Stimulated activated CD4-positive, alpha-beta T cell treated with anti-CD3 and anti-CD28 coated beads, Interleukin-2, amount 100 ng/mL, for 48 hours (primary cell): ENCODE measurements at places on chromosomes 13 and 19.

GRCh38 chr19:7547159-7547558 lies 11.6 kb downstream of the PNPLA6 start:
- DNase-seq, result no peak

DNA sequence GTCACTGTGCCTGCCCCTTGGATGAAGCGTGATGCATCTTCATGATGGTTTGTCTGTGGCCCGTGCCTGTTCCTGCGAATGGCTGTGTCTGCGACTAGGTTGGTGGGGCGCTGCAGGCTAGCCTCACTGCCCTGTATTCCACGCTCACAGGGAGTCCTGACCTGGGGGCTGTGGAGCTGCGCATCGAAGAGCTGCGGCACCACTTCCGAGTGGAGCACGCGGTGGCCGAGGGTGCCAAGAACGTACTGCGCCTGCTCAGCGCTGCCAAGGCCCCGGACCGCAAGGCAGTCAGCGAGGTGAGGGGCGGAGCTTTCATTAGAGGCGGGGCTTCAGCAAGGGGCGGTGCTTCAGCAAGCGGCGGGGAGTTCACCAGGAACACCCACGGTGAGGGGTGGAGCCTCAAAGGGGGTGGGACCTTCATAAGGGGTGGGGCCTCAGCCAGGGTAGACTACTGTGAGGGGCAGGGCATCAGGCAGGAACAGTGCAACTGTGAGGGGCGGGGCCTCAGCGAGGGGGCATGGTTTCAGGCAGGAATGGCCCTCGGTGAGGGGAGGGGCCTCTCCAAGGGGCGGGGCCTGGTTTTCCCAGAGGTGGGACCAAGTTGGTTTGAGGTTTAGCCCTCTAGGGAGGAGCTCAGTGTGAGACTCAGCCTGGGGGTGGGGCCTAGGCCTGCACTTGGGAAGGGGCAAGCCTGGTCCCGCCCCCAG lies 17.2 kb downstream of the PKN1 start:
- peak; percentile 70 for DNase-seq

DNA sequence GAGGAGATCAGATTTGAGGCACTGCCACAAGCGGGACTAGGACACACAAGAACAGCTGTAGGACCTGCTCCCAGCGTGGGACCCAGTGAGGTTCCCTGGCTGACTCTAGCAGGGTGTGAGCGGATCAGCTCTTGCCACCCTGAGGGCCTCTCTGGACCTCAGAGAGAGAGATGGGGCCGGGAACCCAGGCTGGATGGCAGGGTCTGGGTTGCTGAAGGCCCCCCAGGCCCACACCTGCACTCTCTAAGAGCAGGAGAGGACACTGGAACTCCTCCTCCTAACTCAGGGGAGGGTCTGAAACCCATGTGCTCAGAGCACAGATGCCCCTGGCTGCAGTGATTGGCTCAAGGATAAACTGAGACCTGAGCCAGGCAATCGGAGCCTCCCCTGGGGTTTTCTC lies 13.5 kb upstream of the IL4I1 start:
- DNase-seq, result no peak

- DNase-seq, result no peak
Observed at GRCh38 chr13:25678398-25678797, 306.6 kb downstream of the ATP8A2 start.

- no peak for DNase-seq
Observed at GRCh38 chr19:3137119-3137518, 1.3 kb downstream of the GNA15 start.

- DNase-seq, result no peak
Observed at GRCh38 chr19:20412846-20413245, 152.7 kb downstream of the ZNF737 start.

- DNase-seq, result no peak
Observed at GRCh38 chr13:107035778-107036177, 467.8 kb upstream of the ARGLU1 start.

DNA sequence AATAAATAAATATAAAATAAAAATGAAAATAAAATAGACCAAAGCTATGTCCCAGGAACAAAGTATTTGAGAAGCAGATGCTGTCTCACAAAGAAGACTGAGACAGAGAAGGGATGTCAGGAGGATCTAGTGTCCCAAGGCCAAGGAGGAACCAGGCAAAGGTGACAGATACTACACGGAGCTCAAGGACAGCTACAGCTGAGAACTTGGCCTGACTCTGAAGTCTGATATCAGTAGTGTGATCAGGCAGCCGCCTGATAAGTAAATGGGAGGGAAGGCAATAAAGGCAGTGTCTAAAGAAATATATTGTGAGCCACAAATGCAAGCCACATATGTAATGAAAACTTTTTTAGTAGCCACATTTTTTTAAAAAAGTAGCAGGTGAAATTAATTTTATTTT lies 20.4 kb upstream of the NANOS3 start:
- DNase-seq, result no peak

DNA sequence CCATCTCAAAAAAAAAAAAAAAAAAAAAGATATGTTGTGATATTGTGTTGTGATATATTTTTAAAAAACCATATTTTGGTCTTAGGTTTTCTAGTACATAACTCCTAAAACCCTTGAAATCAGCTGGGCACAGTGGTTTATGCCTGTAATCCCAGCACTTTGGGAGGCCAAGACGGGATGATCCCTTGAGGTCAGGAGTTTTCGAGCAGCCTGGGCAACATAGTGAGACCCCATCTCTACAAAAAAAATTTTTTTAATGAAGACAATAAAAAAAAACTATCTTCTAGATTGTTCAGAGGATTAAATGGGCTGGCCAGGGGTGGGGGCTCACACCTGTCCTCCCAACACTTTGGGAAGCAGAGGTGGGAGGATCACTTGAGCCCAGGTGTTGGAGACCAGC lies 1.3 kb upstream of the DCAF15 start:
- no peak for DNase-seq

- peak; percentile 71 for DNase-seq
Observed at GRCh38 chr19:45125975-45126493, 33.1 kb downstream of the PPP1R37 start.

DNA sequence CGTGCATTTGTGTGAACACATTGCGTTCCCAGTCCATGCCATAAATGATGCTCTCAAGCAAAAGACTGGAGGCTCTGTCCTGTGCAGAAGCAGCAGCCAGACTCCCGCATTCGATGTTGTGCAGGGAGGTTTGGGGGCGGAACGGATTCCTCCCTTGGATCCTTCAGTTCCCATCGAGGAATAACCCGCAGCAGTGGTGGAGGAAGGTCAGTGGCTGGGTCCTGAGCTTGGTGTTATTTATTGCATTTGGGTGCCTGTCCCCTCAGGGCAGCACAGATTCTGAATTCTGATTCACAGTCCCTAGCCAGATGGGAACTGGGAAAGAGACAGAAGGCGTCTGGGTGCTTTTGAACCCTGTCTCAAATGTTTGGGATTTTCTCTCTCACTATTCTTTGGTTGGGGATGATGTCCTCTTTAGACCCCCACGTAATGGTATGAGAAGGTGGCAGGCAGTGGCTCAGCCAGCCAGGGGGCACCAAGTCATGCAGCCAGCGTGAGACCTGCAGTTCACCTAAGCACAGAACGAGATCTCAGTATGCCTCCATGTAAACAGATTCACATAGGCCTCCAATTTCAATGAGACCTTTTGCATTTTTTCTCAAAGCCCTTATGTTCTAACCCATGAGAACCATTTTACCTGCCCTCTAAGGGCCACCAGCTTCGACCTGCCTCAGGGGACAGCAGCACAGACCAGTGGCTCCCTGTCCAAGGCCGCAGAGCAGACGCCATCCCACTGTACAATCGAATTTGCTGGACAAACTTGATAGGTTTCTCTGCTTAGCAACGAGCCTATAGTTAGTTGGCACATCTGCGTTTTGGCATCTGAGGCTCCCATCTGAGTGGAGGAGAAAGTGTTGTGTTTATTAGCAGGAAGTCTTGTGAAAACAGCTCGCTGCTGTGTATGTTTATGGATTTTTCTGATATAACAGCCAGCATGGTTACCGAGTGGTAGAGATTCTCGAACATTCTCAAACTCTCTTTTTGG lies 17.8 kb downstream of the KCTD15 start:
- no peak for DNase-seq

GRCh38 chr19:58492265-58492664 lies 16.1 kb downstream of the ZNF446 start:
- no peak for DNase-seq

GRCh38 chr19:36225219-36225892 lies 10.4 kb downstream of the ZNF146 start:
- no peak for DNase-seq

GRCh38 chr19:17834350-17835181 lies 13.2 kb downstream of the JAK3 start:
- no peak for DNase-seq

- no peak for DNase-seq
Observed at GRCh38 chr13:32737111-32737571, 150.9 kb downstream of the PDS5B start.

DNA sequence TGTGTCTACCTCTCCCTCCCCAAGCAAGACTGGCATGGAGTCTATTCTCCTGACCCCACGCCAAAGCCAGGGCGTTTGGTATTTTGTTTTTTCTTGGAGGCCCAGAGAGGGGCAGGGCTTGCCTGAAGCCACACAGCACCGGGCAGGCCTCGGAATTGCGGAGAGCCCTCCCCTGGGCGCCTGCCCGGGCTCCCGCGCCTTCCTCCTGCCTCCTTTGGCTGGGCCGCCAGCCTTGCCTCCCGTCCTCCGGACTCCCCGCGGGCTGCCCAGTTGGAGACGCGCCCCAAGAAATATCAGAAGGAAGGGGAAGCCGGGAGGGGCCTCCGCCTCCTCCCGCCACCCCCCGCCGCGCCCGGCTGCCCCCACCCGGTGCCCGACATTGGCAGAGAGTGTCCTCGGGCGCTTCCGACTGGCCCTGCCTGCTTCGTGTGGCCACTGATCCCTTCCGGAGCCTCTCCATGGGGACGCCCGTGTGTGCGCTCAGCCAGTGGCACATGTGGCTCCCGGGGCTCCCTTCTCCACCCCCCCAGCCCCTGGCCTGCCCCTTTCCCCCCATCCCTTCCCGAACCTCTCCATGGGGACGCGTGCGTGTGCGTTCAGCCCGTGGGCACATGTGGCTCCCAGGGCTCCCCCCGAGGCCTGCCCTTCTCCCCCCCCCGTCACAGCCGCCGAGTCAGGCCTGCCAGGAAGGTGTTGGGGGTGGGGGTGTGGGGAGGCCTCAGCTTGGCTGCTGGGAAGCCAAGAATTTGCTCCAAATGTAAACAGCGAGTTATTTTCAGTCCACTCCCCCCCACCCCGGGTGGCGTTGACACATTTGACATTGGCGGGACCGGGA lies 37.3 kb downstream of the NFIC start:
- DNase-seq, result no peak

- peak; percentile 26 for DNase-seq
Observed at GRCh38 chr13:74062933-74063332, 71.3 kb downstream of the KLF12 start.

DNA sequence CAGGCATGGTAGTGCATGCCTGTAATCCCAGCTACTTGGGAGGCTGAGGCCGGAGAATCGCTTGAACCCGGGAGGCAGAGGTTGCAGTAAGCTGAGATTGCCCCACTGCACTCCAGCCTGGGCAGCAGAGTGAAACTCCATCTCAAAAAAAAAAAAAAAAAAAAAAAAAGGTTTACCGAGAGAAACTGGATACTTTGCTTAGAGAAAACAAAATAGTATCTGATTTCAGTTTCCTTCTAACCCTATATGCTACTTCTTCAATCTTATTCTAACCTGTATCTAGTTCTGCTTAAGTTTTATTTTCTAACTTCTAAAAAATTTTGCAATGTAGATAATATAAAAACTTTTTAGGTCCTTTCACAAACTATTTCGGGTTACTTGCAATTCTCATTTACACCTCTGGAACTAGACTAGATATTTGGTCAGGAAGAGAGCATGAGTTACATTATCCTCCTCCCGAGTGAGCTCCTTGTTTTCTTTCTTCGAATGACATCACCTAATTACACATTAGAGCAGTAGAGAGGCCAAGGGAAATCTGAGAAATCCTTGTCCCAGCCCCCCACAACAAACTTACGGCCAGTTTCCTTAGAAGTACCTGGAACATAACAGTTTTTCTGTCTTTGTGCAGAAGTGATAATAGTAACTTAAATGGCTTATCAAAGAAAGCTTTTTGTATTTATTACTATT lies 128.9 kb downstream of the B3GLCT start:
- DNase-seq, result no peak
